ENCODE measurements at places on chromosomes 3 and 15. TPM values are rescaled to one million over a fixed set of nuclear protein-coding genes. Genes with fewer than 3 reads are reported as not detected.
A peak's percentile ranks its signal among the peaks of the same experiment; 100 is the strongest.

DNA sequence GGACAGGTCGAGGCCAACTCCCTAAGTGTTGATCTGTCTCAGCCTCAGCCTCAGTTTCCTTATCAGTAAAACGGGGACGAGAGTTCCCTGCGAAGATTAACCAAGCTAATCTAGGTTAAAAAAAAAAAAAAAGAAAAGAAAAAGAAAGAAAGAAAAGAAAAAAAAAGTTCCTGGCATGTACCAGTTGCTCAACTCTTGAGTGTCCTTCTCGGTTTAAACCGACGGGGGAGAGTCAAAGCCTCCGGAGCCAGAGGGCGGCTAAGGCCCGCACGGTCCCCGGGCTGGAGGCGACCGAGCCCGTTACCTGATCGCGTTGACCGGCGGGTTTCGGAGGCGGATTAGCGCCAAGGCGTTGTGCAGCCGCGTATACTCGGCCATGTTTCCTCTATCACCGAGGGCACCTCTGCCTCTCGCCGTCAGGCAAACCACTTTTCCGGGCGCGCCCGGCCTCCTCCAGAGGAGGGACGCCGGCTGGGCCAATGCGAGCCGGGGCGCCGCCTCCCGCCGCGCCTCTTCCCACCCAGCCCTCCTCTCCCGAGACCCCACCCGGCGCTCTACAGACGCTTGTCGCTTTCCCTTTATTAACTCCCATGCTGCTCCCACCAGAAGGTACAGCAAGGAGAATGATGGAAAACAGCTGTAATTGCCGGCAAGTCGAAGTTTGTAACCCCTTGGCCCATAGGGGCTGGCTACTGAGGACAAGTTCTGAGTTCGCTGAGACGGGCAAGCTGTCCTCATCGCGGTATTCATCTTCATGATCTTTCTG, at the start of gene EHHADH:
Gene EHHADH (minus strand): TSS at position 405 of the 766 bp plus-strand sequence. CDS start 27 bp downstream, at position 378.
- peak; percentile 93 for DNase-seq

GRCh38 chr3:120683671-120684301, 1.7 kb upstream of the HGD start:
- DNase-seq: no peak

DNA sequence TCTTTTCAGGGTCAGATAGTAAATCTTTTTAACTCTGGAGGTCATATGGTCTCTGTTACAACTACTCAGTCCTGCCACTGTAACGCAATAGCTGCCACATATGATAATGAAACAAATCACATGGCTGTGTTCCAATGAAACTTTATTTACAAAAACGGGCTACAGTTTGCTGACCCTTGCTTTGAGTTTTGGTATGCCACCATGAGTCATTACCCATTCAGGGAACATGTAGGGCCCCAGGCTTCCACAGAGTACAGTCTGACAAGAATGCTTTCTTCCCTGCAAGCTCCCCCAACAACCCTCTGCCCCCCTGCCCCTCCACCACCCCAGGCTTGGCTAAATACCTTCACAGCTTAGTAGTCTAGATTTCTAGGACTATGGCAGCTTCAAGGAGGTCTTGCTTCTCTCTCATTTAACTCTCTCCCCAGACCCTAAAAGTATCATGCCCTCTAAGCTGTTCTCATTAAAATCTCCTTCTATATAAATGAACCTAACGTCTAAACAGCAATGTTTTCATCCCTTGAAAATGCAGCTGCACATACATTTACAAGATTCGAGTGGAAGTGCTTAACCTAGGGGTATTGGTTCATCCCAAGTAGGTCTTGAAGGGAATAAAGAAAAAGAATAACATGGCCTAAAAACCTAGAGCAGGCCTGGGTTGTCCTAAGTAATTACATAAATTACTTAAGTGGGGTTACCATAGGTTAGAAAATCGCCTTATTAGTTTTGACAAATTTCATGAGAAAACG, 117.8 kb upstream of the PRICKLE2 start:
- DNase-seq: no peak

DNA sequence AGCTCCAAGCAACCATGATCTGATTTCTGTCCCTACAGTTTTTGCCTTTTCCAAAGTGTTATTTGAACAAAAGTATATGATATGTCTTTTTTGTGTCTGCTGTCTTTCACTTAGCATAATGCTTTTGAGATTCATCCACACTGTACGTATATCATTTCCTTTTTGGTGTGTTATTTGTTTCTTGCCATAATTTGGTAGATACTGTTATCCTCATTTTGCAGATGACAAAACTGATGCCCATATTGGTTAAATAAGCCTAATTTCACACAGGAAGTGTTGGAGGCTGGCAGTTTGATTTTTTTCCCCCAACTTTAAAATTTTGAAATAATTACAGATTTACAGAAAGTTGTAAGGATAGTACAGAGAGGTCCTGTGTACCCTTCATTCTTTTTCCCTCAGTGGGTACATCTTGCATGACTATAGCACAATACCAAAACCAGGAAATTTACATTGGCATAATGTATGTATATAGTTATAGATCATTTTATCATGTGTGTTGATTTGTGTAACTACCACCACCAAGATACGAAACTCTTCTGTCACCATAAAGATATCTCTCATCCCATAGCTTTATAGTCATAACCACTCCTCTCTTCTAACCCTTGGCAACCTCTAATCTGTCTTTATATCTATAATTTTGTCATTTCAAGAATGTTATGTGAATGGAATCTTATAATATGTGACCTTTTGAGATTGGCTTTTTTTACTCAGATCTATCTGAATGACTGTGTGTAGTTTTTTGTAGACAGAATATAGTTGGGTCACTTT, 55.6 kb downstream of the RASA2 start:
- DNase-seq: no peak

ZNF660 gene
- total RNA-seq: 2.2 TPM

DNA sequence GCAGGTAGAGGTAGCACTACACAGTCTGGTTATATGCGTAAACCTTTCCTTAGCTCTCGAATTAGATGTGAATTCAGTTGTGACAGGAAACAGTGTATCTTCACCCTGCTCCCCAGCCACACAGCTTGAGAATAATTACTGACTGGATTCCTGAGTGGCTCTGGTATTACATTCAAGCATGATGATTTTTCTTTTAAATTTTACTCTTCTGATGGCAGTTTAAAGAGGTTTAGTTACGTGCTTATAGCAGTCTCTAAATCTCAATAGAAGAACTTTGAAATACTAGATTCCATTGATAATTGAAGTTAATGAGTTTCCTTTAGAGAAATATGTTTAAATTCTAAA, 98.8 kb downstream of the FNDC3B start:
- DNase-seq: no peak

PLSCR5 gene
- total RNA-seq: not detected

DNA sequence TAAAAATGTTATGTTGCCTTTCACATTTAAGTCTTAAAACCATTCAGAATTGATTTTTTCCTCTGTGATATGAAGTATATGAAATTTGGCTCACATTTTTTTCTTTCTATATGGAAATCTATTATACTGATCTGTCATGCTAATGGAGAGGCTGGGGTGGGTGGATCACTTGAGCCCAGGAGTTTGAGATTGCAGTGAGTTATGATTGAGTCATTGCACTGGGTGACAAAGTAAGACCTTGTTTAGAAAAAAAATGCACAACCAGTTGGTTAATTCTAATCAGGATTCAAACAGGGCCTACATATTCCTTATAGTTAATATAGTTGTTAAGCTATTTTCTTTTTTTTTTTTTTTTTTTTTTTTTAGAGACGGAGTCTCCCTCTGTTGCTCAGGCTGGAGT, 230.5 kb downstream of the MFSD1 start:
- no peak for DNase-seq

- DNase-seq: no peak
These were observed 2.1 kb downstream of the SOX14 start for GRCh38 chr3:137766041-137766875.

- DNase-seq: no peak
These were observed 82.6 kb downstream of the TRIM42 start for GRCh38 chr3:140760324-140761075.

SPESP1 gene
- total RNA-seq: 5.1 TPM

CRABP1 gene
- 0.44 TPM for total RNA-seq

DNA sequence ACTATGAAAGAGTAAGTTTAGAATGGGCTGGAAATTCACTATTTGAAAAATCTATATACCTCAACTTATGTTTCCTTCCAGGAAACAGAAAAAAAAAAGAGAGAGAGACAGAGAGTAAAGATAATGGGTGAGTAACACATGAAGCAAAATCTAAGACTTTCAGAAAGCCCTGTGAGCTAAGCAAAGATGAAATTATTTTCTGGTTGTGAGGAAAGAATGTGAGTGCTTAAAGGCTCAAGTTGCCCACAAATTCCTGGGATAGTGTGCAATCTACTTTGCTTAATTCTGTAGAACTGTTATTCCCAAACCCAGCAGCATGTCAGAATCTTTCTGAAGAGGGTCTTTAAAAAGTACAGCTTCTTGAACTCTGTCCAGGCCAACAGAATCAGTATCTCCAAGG, 337.7 kb upstream of the AGTR1 start:
- no peak for DNase-seq

SPSB4 gene
- 0.29 TPM for total RNA-seq

DNA sequence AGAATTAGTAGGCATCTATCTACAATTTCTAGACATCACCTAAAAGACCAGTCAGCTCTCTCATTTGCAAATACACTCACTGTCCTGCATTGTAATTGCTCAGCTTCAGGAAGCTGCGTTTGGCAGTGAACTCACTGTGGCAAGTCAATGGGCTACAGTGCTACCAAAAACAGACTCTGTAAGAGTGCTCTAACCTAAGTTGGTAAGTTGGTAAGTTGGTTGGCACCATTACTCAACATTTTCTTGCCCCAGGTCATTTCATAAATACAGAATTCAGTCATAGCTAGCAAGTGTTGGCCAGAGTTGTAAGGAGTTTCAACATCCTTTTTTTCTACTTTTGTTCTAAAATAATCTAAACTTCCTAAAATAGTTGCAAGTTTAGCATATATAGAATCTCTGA, 466.3 kb downstream of the NAALADL2 start:
- no peak for DNase-seq

- DNase-seq: no peak
These were observed 343.9 kb upstream of the CBLB start for GRCh38 chr3:106212665-106213222.

GPD1L gene
- 106 TPM for total RNA-seq

GRCh38 chr3:63278171-63279004, at the start of gene SYNPR:
Gene SYNPR, plus strand, starts transcription at chr3:63278308.
- DNase-seq: no peak

GRCh38 chr15:41849861-41850260, 11.2 kb downstream of the PLA2G4B start:
- peak; percentile 65 for DNase-seq

DNA sequence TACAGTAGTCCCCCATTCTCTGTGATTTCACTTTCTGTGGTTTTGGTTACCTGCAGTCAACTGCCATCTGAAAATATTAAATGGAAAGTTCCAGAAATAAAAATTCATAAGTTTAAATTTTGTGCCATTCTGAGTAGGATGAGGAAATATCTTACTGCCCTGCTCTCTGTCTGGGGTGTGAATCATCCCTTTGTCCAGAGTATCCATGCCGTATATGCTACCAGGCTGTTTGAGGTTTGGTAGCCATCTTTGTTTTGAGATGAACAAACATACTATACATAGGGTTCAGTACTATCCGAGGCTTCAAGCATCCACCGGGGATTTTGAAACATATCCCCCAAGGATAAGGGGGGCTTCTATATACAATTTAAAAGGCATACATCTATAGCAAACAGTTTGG, 16.3 kb upstream of the FEM1B start:
- no peak for DNase-seq

OR5K2 gene
- not detected for total RNA-seq

All from upper lobe of left lung (tissue), 6 donors.